Epithelial cell of umbilical artery (primary cell): ENCODE measurements at places on chromosomes 2 and 18. TPM values are rescaled to one million over a fixed set of nuclear protein-coding genes. Genes with fewer than 3 reads are reported as not detected.

The ABHD1 gene
- not detected in 2 replicates for total RNA-seq

The ZRANB3 gene
- total RNA-seq, result 8.1 and 10.1 TPM in 2 replicates

The PLEK gene
- total RNA-seq, result under 0.01 TPM in 2 replicates

The IL18R1 gene
- total RNA-seq, result 1.3 and 3.0 TPM in 2 replicates

The FOXI3 gene
- not detected in 2 replicates for total RNA-seq

The FRZB gene
- not detected in 2 replicates for total RNA-seq

The ATOH8 gene
- total RNA-seq, result 4.0 and 5.8 TPM in 2 replicates

The CETN1 gene
- total RNA-seq, result not detected in 2 replicates

The ACMSD gene
- not detected in 2 replicates for total RNA-seq

The DSC3 gene
- 0.61 and 1.3 TPM in 2 replicates for total RNA-seq

The INO80C gene
- 19.6 and 19.8 TPM in 2 replicates for total RNA-seq

The APCDD1 gene
- total RNA-seq, result under 0.01 TPM in 1 of 2 replicates, not detected in the other

The MGAT5 gene
- total RNA-seq, result 54.9 and 124 TPM in 2 replicates

The RNMT gene
- 16.6 and 22.8 TPM in 2 replicates for total RNA-seq

The CHRNA1 gene
- total RNA-seq, result 0.97 and 1.8 TPM in 2 replicates

The ACTG2 gene
- 0.32 and 0.91 TPM in 2 replicates for total RNA-seq

The SCYGR7 gene
- total RNA-seq, result not detected in 2 replicates

The C18orf54 gene
- 4.9 and 6.1 TPM in 2 replicates for total RNA-seq

The RALB gene
- 225 and 284 TPM in 2 replicates for total RNA-seq

The TRABD2A gene
- 1.1 and 1.6 TPM in 2 replicates for total RNA-seq

The SERPINB4 gene
- total RNA-seq, result under 0.01 and 0.15 TPM in 2 replicates

The ANO7 gene
- total RNA-seq, result 0.15 and 0.65 TPM in 2 replicates

The LDLRAD4 gene
- total RNA-seq, result 0.65 and 3.0 TPM in 2 replicates

The RGPD3 gene
- 0.30 and 0.32 TPM in 2 replicates for total RNA-seq

The SCYGR5 gene
- total RNA-seq, result not detected in 2 replicates

The MC2R gene
- not detected in 2 replicates for total RNA-seq

The SERPINE2 gene
- total RNA-seq, result 12.7 and 15.8 TPM in 2 replicates

The TCF7L1 gene
- total RNA-seq, result 2.3 and 2.4 TPM in 2 replicates

The TMEM200C gene
- total RNA-seq, result 2.3 and 2.6 TPM in 2 replicates

The SLC19A3 gene
- under 0.01 and 0.15 TPM in 2 replicates for total RNA-seq

The LPIN1 gene
- total RNA-seq, result 25.3 and 34.5 TPM in 2 replicates

The SNTG2 gene
- total RNA-seq, result not detected in 2 replicates

The FOXD4L1 gene
- total RNA-seq, result under 0.01 TPM in 1 of 2 replicates, not detected in the other

The CYP1B1 gene
- total RNA-seq, result under 0.01 and 0.15 TPM in 2 replicates

The GULP1 gene
- total RNA-seq, result 80.2 and 87.7 TPM in 2 replicates

The TPRKB gene
- total RNA-seq, result 50.3 and 56.2 TPM in 2 replicates

The CCDC102B gene
- total RNA-seq, result 3.0 and 9.1 TPM in 2 replicates

The RIOK3 gene
- 54.6 and 59.9 TPM in 2 replicates for total RNA-seq

The RFTN2 gene
- 2.7 and 5.5 TPM in 2 replicates for total RNA-seq
